Stimulated activated CD4-positive, alpha-beta T cell treated with anti-CD3 and anti-CD28 coated beads, Interleukin-1b, Interleukin-23, amount 100 ng/mL, for 48 hours (primary cell): ENCODE measurements at places on chromosomes 13 and 19.

DNA sequence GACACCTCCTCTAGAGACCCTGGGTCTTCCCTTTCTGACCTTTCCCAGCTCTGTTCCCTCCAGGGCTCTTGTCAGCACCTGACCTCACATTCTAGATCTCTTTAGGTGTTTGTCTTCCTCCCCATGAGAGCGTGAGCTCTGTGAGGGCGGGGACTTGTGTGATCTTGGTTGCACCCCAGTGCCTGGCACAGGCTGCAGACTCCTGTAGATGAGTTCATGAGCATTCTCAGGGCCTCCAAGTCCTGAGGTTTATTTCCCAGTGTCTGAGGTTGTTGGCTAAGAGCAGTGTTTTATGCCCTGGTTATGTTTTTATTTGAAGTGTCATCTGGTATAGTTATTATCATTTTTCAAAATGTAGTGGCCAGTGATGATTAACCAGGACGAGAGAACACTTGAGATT lies 596 bp downstream of the CEACAM4 start:
- no peak for DNase-seq

- no peak for DNase-seq
These were observed 1726.0 kb downstream of the EFNB2 start for GRCh38 chr13:104809483-104809882.

GRCh38 chr13:31625115-31625514 lies 114.2 kb upstream of the RXFP2 start:
- DNase-seq = no peak

- DNase-seq = no peak
These were observed 199.2 kb downstream of the DLEU7 start for GRCh38 chr13:50644081-50644871.

DNA sequence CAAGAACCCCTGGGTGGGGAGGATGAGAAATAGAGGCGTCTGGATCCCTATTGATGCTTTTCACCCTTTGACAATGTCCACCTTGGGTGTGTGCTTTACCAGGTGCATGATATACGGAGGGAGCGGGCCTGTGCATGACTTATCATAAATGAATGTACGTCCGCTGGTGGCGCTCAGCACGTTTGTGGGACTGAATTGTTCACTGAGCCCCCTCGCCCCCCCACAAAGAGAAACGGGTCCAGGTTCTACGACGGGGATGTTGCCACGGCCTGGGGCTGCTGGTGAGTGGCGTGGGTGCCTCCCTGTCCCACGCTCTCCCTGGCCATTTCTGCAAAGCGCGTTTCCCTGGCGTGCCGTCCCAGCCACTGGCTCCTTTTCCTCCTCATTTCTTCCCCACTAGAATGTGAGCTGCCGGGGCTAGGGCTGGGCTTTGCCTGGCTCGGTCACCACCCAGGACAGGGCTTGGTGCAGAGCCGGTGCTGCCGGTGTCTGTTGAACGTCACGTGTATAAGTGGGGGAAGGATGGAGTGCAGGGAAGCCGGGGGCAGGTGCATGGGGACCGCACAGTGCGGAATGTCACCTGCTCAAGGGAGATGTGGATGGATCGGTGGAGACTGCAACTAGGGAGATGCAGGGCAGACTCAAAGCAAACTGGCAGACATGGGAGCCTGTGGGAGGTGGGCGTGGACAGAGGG lies 21.6 kb downstream of the LRRC4B start:
- DNase-seq = no peak

DNA sequence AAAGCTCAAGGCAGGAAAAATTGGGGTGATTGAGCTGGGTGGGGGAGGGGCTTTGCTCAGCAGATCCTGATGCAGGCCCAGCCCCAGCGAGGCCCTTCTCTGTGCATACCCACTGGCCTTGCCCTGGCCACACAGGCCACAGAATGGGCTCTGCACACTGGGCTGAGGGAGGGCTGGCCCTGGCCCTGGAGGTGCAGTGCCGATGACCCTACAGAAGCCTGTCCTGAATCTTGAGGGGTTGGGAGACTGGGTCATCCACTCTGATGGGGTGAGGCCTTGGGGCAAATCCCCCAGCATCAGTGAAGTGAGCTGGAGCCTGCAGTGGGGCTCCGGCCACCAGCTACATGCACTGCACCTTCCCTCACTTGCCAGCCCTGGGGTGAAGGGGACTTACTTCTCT lies 153.1 kb downstream of the URI1 start:
- no peak for DNase-seq

- no peak for DNase-seq
These were observed 201.3 kb downstream of the SLITRK6 start for GRCh38 chr13:85597790-85598500.

- no peak for DNase-seq
These were observed 1.4 kb downstream of the ECH1 start for GRCh38 chr19:38830039-38830733.

DNA sequence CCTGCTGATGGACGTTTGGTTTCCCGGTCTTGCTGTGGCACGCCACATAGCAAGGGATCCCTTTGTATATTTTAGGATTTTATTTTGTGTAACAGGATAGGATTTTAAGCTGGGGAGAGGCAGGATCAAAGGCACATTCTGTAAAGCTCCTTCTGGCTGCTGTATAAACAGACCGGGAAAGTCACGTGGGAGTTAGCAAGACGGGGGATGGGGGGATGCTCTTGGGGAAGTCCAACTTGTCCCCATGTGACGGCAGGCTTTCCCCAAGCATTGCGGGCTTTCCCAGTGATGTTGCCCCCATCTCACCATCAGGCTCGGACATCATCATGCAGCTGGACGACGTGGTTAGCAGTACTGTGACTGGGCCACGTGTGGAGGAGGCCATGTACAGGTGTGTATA lies 5.8 kb downstream of the QTRT1 start:
- DNase-seq = no peak

DNA sequence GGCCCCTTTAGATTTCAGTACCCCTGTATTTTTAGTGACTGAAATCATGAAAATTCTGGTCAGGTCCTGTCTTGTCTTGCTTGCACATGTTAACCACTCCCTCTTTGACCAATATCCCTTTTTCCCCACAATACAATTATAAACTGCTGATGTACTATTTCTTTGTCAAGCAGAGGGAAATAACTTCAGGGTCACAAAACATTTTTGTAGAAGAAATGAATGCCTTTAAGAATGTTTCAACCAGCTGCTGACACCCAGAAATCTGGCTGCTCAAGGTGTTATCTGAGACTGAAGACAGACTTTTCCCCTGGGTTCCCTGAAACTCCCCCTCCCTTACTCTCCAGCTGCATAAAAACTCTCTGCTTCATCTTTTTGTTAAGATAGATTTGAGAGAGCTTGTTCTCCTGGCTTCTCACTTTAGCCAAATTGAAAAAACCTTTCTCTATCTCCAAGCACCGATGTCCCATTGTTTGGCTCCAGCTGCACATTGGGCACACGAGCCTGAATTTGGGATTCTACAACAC lies 18.4 kb upstream of the ACOD1 start:
- no peak for DNase-seq

GRCh38 chr13:110921209-110921608 lies 6.3 kb upstream of the ANKRD10 start:
- DNase-seq = no peak

- DNase-seq = no peak
These were observed 4.7 kb downstream of the CCDC8 start for GRCh38 chr19:46408664-46409039.

- DNase-seq = no peak
These were observed 621 bp downstream of the SOX21 start for GRCh38 chr13:94711561-94712286.

GRCh38 chr19:51128227-51128626 lies 3.5 kb downstream of the SIGLEC9 start:
- DNase-seq = no peak

DNA sequence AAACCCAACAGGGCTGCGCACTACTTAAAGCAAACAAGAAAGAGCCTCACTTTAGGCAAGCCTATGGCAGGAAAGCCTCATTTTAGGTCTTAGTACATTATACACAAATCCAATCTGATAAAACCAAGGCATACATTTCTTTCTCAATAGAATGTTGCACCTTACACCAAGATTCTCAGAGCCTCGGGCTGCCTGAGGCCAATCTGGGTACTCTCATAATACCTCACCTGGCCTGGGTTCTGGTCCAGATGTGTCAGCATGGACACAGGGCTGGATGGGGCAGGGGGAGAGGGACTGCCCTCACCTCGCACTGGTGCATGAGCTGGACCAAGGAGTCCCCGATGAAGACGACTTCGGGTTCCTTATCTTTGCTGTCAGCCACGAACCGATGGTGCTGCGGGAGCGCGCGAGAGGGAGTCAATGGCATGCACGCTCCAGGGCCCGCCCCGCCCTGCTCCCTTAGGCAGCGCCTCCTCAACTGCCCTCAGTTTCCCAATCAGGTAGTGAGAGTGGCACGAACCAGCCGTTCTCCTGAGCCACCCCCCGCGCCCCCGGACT lies at the start of gene PRR19:
Gene PRR19, plus strand, starts transcription at position 487 of the 558 bp plus-strand sequence. CDS start 7,453 bp downstream, outside the sequence.
- no peak for DNase-seq

- no peak for DNase-seq
These were observed 14.5 kb upstream of the IGSF23 start for GRCh38 chr19:44598880-44599279.

- no peak for DNase-seq
These were observed 5.0 kb downstream of the RPL36 start for GRCh38 chr19:5694956-5695648.

DNA sequence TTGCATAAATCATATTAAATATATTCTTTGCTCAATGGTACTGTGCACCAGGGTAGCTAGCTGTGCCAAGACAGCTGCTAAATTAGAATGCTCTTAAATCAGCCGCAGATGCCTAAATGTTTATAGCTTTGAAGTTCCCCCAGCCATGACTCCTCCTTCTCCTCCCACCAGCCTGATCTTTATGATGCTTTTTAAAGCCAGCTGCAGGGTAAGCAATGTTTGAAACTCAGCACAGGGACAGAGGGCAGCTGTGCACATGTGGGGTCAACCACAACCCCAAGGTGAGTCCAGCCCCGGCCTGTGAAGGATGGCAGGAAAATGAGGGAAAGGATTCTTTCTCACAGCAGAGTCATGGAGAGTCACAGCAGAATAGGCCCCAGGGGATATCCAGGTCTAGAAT lies 635.7 kb downstream of the UQCRFS1 start:
- no peak for DNase-seq

DNA sequence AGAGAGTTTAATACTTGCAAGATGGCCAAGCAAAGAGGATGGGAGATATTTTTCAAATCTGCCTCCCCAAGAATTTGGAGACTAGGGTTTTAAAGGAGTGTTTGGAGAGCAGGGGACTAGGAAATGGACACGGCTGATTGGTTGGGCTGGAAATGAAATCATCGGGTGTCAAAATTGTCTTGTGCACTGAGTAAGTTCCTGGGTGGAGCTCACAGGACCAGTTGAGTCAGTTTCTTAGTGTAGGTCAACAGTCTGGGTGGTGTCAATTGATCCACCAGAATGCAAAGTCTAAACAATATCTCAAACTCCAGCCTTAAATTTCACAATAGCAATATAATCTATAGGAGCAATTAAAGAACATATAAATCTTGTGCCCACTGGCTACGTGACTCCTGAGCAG lies 23.0 kb upstream of the CEACAM4 start:
- DNase-seq = no peak

DNA sequence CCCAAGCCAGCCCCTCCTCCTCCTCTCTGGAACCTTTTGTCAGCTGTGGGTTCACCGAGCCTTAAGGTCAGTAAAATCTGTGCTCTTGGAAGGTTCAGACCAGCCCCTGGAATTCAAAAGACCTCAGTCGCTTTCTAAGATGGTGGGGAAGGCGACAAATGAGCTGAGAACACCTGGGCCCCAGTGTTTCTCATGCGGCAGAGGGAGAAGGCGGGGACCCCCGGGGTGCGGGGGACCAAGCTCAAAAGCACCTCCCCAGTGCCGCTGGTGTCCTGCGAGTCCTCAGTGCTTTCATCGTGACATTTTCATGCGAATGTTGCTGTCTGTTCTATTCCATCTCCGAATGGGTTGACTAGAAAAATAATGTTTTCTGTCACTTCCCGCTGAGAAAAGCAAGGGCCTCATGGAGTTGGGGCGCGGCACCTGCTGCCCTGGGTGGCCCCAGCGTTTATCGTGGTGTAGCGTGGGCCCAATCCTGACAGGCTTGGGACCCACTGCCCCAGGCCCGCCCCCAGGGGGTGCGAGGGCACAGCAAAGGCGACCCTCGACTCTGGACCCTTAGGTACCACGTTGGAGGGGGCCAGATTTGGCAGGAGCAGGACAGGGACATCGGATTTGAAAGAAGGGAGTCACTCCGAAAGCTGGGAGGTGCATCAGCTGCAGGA lies 751 bp upstream of the NTN5 start:
- DNase-seq = no peak

- DNase-seq = no peak
These were observed at the start of gene ZNF536 for GRCh38 chr19:30371960-30372824. Gene ZNF536, plus strand, starts transcription at chr19:30372384. Its CDS starts 71,179 bp downstream, at chr19:30443563.

DNA sequence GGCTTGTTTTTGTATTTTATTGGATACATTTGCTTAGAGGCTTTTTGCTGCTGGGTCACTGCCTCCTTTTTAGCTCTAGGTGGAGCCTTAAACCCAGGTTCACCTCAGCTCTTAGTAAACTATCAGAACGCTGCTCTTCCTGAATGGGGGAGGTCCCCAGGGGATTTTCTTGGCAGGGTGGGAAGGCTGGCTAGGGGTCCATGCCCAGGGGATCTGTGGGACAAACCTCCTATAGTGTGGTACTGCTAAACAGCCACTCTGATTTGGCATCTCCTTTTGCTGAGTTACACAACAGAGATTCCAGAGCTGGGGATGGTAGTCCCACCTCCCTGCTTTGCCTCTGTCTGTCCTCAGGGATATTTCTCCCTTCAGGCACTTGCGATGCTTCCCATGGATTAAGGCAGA lies 204.9 kb downstream of the ZIC5 start:
- no peak for DNase-seq

DNA sequence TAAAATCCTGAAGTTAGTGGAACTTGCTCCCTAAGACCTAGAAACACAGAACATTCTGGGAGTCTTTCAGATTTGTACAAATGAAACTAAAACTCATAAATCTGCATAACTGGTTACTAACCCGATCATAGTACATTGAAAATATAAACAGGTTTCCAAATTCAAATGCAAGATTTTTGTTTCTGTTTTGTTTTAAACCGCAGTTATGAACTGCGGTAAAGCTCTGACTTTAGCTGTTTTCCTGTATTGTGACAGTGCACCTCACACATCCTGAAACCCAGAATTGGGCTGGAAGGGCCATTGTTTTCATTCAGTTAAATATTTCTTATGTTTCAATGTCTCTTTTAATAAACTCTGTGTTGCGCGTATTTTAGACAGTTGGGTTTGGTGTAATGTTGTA lies 204.7 kb downstream of the SHISA2 start:
- no peak for DNase-seq

- DNase-seq = no peak
These were observed 72.9 kb upstream of the UQCRFS1 start for GRCh38 chr19:29285878-29286277.
